ENCODE measurements at places on chromosomes 13 and 19. TPM values are rescaled to one million over a fixed set of nuclear protein-coding genes. Genes with fewer than 3 reads are reported as not detected.

Gene ZNF667
- 0.74 TPM for polyA plus RNA-seq

Gene ZNF223
- 1.5 TPM for polyA plus RNA-seq

Gene POU2F2
- polyA plus RNA-seq = 89.1 TPM

Gene AXL
- 0.06 TPM for polyA plus RNA-seq

Gene ZNF799
- polyA plus RNA-seq = 10.2 TPM

Gene UBE2L5
- not detected for polyA plus RNA-seq

Gene VRK3
- 87.5 TPM for polyA plus RNA-seq

Data from IgD-negative memory B cell (primary cell).